Stimulated activated CD4-positive, alpha-beta T cell treated with anti-CD3 and anti-CD28 coated beads, Interleukin-2, amount 100 ng/mL, for 48 hours (primary cell): ENCODE measurements at places on chromosomes 11 and 22.

GRCh38 chr11:94595076-94595475, 27.9 kb downstream of the PIWIL4 start:
- DNase-seq = no peak

DNA sequence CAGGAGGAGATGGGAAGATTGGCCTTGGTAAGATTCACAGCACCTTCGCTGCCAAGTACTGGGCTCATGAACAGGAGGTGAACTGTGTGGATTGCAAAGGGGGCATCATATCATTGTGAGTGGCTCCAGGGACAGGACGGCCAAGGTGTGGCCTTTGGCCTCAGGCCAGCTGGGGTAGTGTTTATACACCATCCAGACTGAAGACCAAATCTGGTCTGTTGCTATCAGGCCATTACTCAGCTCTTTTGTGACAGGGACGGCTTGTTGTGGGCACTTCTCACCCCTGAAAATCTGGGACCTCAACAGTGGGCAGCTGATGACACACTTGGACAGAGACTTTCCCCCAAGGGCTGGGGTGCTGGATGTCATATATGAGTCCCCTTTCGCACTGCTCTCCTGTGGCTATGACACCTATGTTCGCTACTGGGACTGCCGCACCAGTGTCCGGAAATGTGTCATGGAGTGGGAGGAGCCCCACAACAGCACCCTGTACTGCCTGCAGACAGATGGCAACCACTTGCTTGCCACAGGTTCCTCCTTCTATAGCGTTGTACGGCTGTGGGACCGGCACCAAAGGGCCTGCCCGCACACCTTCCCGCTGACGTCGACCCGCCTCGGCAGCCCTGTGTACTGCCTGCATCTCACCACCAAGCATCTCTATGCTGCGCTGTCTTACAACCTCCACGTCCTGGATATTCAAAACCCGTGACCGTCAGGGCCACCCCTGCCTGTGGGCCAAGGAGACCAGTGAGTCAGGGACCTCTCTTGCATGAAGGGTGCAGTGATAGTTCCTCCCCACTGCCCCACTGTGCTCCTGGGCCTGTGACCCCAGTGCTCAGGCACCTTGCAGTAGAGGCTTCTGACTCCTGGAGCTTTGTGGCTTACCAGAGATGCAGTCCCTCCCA, 83.6 kb downstream of the BCR start:
- DNase-seq = peak; percentile 9

GRCh38 chr22:49418341-49418894, 409.3 kb downstream of the BRD1 start:
- no peak for DNase-seq

GRCh38 chr22:46380581-46380980, 45.1 kb downstream of the TRMU start:
- no peak for DNase-seq

DNA sequence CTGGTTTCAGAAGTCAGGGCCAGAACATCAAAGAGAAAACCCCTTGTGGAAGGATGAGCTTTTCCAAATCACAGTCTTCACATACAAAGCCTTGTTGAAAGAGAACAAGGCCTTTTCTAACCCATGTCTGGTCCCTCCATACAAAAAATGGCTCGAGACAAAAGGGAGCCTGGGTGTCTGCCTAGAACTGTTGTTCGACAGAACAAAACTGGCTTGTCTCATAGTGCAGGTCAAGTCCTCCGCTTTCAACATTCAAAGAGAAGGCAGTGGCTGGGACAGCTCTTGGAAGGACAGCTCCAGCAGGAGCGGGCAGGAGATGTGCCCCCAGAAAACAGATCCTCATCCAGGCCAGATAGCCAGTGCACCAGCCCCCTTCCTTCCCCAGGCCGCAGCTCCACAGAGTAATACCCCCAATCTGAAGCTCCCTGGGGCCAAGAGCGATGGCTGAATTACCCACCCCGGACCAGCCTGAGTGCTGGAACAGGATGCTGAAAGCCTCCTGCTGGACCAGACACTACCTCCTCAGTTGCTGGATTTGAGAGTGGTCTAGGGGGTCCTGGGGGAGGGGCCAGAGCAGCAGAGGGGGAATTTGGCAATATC, 27.6 kb downstream of the USH1C start:
- no peak for DNase-seq
